ENCODE measurements at places on chromosomes 16 and 17.

GRCh38 chr16:80687606-80688005, 116.8 kb downstream of the CDYL2 start:
- DNase-seq: no peak

GRCh38 chr16:68756239-68756915, 19.3 kb downstream of the CDH1 start:
- peak; percentile 78 for DNase-seq

GRCh38 chr17:65604070-65604469, 42.6 kb upstream of the AXIN2 start:
- DNase-seq: no peak

- DNase-seq: no peak
Measured at GRCh38 chr16:17532338-17532995, 61.7 kb upstream of the XYLT1 start.

DNA sequence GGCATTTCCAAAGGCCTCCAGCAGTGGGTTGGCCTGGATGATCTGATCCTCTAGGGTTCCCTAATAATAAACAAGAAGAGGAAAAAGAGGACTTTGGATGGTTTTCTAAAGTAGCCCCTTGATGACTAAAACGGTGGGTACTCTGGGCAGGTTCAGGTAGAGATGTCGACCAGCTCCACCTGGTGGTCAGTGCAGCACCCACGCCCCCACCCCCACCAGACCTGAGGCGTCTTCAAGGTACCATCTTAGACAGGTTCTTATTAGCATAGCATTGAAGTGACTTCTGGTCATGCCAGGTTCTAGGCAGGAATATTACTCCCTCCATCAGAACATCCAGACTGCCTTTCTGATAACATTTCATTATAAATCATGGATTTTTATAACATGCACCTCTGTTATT, 15.0 kb downstream of the MYH13 start:
- no peak for DNase-seq

DNA sequence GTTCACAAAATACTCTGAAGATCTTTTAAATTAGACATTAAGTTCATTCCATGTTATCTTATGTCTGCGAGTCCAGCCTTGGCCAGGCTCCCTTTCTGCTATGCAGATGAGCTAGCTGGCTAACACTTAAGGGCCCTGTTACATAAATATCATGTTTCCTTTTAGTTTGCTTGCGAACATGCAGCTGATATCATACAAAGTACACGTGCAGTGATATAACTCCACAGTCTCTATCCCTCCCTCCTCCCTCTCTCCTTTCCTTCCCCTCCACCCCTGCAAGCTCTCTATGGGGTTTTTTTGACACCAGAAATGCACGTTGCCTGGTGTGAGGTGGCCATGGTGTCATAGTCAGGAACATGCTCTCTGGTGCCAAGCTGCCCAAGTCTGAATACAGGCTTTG, 46.1 kb downstream of the ARHGAP17 start:
- no peak for DNase-seq

- DNase-seq: peak; percentile 88
Measured at GRCh38 chr17:47720754-47721533, 12.1 kb upstream of the TBX21 start.

GRCh38 chr16:85565801-85566526, 47.2 kb upstream of the GSE1 start:
- no peak for DNase-seq

DNA sequence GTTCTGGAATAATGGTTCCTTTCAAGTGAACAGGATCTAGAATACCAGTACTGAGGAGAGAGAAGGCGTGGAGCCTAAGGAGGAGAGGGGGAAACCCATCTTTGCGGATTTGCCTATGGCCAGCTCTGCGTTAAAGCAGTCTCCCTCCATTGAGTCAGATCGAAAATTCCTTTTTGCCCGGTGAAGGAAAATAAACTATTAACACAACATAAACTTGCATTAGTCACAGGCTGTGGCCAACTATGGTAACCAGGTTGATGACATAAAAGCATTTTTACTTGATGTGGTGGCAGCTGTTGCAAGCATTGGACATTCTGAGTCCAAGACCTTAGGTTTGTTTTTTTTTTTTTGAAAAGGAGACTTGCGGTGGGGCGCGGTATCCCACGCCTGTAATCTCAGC, 8.9 kb downstream of the LDAF1 start:
- DNase-seq: no peak

- no peak for DNase-seq
Measured at GRCh38 chr16:14240219-14240843, 169.2 kb downstream of the MRTFB start.

- DNase-seq: no peak
Measured at GRCh38 chr17:34443619-34444469, 80.8 kb upstream of the CCL1 start.

- no peak for DNase-seq
Measured at GRCh38 chr17:67365738-67366192, 612 bp downstream of the PSMD12 start.

GRCh38 chr17:38730526-38731379, 612 bp downstream of the CISD3 start:
- no peak for DNase-seq

DNA sequence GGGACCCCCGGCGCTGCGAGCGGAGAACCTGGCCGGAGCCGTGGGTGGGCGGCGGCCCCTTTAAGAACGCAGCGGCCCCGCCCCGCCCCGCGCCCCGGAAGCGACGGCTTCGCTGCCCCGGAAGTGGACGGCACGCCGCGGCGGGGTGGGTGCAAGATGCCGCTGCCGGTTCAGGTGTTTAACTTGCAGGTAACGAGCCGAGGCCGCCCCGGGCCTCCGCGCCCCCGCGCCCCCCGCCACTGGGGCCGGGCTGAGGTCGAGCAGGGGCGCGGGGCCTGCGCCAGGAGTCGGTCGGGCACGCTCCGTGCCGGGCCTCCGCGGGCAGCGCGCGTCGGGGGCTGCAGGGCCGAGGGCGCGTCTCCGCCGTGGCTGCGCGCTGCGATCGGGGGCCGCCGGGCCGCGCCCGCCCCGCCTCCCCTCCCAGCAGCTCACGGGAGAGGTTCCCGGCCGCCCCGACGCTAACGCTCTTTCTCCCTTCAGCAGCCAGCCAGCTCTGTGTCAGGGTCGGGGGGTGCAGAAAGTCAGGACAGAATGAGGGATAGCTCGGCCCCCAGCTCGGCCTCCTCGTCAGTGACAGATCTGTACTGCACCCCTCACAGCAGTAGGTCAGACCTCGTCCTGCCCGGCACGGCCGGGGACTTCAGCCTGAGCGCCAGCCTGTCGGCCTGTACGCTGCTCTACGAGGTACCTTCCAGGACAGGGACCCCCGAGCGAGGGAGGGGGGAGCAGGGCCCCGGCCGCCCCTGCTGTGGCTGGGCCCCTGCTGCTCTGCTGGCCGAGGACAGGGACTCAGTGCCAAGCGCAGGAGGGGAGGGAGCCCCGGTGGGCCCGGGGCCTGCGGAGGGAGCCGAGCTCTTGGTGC, at the start of the genes GPS1 and RFNG:
GPS1 (plus strand) TSS at position 123 of the 862 bp plus-strand sequence; CDS start at position 157, 34 bp downstream.
RFNG (minus strand) TSS at position 36 of the 862 bp plus-strand sequence. CDS start 45 bp downstream, outside the sequence.
- DNase-seq: peak; percentile 82

GRCh38 chr16:72847187-72848027, 200.5 kb downstream of the ZFHX3 start:
- no peak for DNase-seq

- no peak for DNase-seq
Measured at GRCh38 chr17:7238420-7239090, 702 bp downstream of the PHF23 start.

- DNase-seq: no peak
Measured at GRCh38 chr17:45006927-45007461, 38.9 kb upstream of the C1QL1 start.

- DNase-seq: no peak
Measured at GRCh38 chr17:73474370-73474988, 162.7 kb upstream of the CDC42EP4 start.

DNA sequence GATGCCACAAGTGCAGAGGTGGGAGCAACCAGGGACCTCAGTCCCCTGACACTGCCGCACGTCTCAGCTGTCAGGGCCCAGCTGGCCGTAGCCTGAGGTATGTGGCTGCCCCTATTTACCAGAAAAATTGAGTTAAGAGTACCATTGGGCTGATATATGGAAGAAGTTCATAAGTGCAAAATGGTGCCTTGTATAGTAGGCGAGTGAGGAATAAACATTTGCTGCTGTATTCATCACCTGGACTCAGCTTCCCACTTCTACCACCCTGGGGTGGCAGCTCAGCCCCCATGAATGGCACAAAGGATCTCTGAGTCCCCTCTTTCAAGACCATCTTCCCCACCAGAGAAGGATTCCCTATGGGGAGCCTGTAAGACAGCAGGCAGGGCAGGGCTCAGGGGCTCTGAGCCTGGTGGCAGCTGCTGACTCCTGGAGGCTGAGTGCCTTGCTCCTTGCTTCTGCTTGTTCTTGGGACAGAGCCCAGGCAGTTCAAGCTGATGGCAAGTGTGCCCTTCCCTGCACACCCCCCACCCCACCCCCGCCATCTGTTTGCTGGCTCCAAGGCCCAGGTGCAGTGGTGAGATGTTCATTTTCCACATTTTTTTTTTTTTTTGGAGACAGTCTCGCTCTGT, 29.0 kb downstream of the TRPV2 start:
- no peak for DNase-seq

DNA sequence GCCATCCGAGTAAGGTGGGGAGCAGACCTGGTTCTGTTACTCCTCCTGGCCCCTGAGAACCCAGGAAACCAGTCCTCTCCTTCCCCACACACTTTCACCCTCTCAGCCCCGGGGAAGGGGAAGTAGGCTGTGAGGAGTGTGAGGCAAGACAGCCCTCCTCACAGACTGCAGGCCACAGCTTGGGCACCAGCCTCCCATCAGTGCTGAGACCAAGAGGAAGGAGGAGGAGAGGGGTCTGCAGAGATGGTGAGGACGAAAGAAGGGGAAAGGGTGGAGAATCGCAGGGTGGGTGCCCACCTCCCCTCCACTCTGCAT, 7.0 kb downstream of the G6PC3 start:
- DNase-seq: no peak

GRCh38 chr17:76174037-76174436, 33.0 kb upstream of the FOXJ1 start:
- DNase-seq: no peak

DNA sequence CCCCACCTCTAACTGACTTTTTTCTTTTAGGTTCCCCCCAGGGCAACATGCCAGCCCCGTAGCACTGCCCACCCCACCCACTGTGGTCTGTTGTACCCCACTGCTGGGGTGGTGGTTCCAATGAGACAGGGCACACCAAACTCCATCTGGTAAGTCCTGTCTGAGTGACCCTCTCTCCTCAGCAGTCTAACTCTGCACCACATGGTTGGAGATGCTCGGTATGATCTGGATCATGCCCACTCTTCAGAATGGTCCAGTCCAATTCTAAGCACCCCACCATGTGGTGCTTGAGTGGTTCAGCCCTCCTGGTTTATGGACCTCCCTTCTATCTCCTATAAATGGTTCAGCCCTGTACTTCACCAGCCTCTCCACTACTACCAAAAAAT, 5.9 kb downstream of the KDM6B start:
- no peak for DNase-seq

GRCh38 chr17:68255731-68256538, 8.1 kb downstream of the AMZ2 start:
- DNase-seq: no peak

DNA sequence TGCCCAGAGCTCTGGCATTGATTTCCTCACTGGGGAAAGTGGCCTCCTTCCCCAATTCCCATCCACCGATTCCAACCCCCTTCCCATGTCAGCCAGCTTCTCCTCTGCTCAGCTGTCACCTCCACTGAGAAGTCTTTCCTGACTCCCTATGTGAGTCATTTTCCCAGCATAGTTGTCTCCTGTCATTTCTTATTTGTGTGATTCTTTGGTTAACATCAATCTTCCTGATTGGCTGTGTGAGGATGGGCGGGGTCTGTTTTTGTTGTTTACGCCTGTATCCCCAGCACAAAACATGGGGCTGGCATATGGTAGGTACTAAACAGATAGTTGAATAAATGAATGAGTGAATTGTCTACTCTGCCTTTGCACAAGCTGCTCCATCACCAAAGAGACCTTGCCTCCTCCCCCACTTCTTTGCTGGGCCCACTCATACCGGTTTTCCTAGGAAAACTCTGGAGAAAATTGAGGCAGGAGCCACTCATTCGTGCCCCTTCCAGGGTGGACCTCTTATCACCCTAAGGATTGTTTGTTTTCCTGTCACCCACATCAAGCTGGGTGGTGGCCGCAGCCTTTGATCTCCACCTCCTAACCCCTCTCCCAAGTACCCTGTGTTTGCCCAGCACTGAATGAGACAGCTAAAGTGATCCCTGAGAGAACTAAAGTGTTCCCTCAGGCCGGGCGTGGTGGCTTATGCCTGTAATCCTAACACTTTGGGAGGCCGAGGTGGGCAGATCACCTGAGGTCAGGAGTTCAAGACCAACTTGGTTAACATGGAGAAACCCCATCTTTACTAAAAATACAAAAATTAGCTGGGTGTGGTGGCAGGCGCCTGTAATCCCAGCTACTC, 1.2 kb upstream of the GRB7 start:
- DNase-seq: no peak

DNA sequence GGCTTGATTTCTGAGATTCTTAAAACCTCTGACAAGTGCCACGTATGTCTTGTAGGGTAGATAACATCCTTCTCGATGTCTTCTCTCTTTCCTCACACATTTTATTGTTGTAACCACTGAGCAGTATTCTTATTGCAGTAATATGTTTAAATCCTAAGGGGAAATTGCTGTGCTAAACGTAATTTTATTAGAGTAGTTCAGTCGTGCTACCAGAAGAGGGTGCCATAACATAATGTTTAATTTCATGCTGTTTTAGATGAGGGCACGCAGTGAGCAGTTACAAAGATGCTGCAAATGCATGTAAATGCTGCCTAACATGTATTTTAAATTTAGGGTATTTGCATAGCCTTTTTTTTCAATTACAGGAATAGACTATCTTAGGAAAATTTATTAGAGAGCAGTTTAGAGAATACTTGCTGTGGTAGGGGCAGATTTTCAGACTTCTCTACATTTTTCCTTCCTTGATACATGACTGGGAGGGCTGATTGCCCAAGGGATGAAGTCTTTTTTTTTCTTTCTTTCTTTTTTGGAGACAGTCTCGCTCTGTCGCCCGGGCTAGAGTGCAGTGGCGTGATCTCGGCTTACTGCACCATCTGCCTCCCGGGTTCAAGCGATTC, 51.7 kb downstream of the GAN start:
- no peak for DNase-seq

GRCh38 chr16:68086336-68086841, 1.2 kb downstream of the NFATC3 start:
- DNase-seq: no peak

GRCh38 chr17:50763716-50764475, 3.4 kb downstream of the ANKRD40CL start:
- DNase-seq: no peak

Data from stimulated activated CD4-positive, alpha-beta T cell treated with anti-CD3 and anti-CD28 coated beads, Interleukin-4, amount 100 ng/mL, for 48 hours (primary cell).